ENCODE measurements at places on chromosomes 6 and 20.
A peak's percentile ranks its signal among the peaks of the same experiment; 100 is the strongest.

GRCh38 chr6:148211777-148212324, 130.8 kb upstream of the SASH1 start:
- DNase-seq, result no peak

- DNase-seq, result no peak
Measured at GRCh38 chr6:93731306-93731705, 311.9 kb upstream of the EPHA7 start.

DNA sequence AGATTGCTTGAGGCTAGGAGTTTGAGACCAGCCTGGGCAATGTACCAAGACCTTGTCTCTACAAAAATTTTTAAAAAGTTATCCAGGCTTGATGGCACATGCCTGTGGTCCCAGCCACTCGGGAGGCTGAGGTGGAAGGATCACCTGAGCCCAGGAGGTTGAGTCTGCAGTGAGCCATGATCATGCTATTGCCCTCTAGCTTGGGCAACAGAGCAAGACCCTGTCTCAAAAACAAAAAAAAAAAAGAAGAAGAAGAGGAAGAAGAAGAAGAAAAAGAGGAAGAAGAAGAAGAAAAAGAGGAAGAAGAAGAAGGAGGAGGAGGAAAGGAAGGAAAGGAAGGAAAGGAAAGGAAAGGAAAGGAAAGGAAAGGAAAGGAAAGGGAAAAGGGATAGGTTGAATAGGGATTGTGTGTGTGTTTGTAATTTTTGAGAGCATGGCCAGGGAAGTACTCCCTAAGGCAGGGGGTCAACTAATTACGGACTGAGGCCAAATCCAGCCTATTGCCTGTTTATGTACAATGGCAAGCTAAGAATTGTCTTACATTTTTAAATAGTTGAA, 43.0 kb upstream of the ZNF217 start:
- DNase-seq, result no peak

GRCh38 chr20:57283860-57284259, 17.4 kb upstream of the BMP7 start:
- DNase-seq, result no peak

DNA sequence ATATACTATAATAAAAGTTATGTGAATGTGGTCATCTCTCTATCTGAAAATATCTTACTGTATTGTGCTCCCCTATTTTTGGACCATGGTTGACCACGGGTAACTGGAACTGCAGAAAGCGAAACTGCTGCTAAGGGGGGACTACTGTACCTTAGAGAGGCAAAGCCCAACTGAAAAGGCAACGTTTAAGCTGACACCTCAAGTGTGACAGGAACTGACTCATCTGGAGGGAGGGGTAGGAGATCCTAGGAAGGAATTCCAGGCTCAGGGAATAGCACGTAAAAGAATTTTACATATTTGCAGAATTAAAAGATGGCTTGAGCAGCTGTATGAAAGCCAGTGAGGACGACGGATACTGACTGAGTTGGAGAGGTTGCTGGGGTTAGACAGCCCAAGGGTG, 34.8 kb downstream of the ELOVL2 start:
- no peak for DNase-seq

DNA sequence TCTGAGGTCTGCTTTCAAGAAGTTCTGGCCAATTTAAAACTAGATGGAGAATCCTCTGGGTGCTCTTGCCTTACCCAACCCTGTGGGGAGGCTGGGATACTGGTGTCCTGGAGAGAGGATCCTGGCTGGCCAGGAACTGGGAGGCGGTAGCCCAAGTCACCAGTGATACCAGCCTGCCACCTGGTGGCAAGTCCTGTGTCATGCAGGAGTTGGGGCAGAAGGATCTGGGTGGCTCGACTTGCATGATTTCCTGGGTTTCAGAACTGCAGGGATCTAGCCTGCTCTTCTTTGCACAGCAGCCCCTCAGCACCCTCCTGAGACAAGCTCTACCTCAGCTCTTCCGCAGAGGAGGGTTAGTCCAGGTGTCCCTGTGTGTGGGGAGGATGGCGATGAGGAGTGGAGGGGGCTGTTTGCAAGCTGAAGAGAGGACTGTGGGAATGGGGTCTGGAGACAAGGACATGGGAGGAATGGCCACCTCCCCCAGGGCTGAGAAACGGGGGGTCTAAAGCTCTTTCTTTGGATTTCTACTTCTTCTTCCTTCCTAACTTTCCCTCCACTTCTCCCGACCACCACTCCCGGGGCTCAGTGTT, 4.2 kb downstream of the KCNK17 start:
- peak; percentile 59 for DNase-seq

GRCh38 chr6:143205585-143205984, 144.9 kb downstream of the AIG1 start:
- DNase-seq, result no peak

DNA sequence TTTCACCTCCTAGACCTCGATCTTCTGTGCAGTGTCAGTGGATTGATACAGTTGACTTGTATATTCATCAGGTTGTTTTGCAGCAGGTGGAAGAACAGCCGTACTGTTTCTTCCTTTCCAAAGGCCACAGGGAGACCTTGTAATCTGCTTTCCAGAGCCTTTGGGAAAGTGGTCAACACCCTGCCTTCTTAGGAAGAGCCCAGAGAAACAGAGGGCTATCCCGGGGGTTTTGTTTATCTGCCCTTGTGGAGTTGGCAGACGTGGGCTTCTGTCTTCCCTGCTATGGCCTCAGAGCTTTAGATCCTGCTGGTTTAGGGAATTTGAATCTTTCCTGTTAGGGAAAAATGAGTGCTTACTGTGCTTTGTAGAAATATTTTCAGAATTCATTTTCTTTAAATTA, 19.6 kb downstream of the STX16 start:
- DNase-seq, result no peak

- DNase-seq, result no peak
Measured at GRCh38 chr20:3092611-3093379, 8.3 kb upstream of the AVP start.

GRCh38 chr6:107070686-107071085, 42.7 kb downstream of the MTRES1 start:
- DNase-seq, result no peak

DNA sequence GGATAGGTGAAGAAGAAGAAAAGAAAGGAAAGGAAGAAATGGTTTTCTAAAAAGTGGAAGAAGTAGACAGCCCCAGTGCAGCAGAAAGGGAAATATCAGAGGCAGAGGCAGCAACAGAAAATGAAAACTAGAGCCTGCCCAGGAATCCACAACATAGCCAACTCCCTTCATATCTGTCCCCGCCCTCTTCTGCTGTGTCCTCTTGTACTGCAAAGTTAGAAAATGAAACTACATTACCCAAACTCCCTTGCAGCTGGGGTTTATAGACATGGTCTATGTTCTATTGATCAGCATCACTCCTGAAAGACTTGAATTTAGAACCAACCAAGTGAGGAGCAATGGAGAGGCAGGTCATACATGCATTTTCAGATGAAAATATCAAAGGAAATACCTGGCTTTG, 200.5 kb upstream of the PHACTR1 start:
- no peak for DNase-seq

GRCh38 chr20:49479785-49480184, 2.7 kb downstream of the KCNB1 start:
- DNase-seq, result no peak

DNA sequence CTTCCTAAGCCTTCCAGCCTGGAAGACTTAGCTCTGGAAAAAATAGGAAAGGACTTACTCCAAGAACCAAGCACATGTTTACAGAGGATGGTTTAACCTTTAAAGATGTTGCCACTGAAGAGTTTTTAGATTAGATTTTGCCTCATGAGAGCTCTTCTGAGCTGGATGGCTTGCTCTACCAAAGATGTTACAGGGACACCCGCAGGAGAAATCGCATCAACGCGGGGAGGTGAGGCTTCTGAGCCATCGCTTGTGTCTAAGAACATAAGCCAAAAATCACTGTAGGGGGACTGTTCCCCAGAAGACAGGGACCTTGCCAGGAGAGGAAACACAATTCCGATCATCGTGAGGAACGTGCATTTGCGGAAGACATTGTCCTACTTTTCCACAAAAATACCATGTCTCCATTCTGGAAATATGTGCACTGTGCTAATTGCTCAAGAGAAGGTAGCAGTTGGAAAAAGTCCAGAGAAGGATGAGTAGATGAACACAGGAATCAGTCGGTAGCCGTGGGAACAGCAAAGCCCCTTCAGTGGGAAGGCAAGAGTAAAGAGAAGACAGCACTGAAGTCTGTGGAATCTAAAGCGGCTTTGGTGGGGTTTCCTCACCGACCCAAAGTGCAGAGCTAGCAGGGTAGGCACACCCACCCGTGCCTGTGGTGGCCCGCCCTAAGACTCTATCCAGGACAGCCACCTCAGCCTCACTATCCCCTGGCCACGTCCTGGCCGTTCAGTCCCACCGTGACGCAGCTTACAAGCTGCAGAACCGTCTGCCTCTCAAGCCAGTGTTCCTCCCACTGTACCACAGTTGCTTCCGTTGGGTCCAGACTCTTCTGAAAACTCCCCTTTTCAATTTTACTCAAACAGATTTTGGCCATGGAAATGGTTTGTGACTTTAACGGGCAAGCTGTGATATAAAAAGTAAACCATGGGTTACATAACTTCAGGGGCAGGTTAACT, 334.8 kb downstream of the NRN1 start:
- no peak for DNase-seq

- no peak for DNase-seq
Measured at GRCh38 chr6:3545156-3545555, 88.3 kb upstream of the SLC22A23 start.

DNA sequence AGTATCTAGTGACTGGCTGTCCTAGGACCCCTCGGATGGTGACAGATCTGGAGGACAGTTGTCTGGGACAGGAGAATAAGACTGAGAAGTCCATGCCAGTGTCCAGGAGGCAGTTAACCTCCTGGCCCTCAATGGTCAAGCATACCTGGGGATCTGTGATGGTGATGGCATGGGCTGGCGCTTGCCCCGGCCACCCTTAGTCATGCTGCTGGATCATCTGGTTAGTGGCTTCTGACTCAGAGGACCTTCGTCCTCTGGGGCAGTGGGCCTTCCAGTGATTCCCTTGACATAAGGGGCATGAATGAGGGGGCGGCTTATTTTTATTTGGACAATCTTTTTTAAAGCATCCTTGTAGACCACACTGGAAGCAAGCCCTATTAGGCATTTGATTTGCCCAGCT, 24.0 kb upstream of the SF3B5 start:
- no peak for DNase-seq

DNA sequence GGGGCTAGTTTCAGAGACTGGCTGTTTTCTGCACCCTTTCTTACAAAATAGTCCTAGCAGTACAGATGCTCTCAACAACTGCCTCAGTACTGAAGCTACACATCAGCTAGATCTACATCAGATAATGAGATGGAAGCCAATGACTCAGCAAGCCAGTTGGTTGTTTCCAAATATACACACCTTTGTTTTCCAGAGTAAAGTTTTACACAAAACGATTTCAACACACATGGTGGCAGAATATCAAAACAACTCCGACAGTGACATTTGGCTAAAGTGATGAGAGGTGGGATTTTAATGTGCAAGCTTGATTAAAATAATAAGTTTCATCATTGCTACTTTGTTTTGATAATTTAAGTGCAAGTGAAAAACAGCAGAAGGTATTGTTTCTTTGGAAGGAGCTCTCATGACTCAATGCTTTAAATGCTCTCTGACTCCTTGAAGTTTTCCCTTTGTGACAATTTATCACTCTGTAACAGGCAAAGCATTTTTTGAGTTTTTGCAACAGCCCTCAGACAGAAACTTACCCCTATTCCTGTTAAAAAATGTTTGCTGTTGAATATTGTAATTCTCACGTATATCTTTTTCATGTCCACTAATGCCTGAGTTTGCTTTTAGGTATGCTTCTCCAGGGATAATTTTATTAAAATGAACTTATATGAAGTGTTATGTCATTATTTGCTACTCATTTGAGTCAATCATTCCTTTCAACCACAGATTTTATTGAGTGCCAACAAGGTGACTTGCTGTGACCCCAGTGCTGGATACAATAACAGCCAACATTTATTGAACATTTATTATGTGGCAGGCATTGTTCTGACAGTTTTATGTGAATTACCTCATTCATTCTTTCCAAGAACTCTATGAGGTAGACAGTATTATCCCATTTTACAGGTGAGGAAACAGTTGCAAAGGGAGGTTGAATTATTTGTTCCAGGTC, 882.0 kb downstream of the TFAP2A start:
- no peak for DNase-seq

- no peak for DNase-seq
Measured at GRCh38 chr20:24425523-24426135, 43.8 kb upstream of the SYNDIG1 start.

GRCh38 chr6:110173506-110174132, 5.9 kb downstream of the WASF1 start:
- DNase-seq, result no peak

GRCh38 chr6:97218912-97219311, 64.1 kb downstream of the MMS22L start:
- DNase-seq, result no peak

GRCh38 chr6:99614430-99615186, 8.0 kb downstream of the PRDM13 start:
- DNase-seq, result no peak

DNA sequence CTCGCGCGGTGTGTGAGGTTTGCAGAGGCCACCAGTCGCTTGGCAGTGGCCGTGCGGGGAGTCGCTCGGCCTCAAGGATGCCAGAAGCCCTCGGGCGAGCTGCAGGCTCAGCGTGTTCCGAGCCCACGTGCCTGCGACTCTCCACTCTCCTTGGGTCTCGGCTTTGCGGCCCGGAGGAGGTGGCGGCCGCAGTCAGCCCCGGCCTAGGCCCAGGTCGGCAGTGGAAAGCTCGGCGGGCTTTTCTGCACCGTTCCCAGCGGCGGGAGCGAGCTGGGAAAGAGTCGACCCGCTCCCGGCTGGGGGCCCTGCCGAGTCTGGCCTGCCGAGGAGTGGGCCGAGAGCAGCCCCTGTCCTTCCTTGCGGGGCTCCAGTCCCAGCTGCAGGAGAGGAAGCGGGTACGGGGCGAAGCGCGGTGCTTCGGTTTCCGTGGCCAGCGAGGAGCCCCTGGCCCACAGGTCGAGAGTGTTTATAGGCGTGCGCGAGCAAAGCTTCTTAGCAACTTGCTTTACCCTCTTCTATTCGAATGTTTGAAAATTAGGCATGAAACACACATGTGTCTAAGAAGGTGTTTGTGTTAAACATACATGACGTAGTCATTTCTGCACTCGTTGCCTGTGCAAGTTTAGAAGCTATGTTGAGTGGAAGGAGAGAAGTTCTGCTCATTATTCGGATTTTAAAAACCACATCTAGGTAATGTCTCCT, 5.6 kb downstream of the FOXC1 start:
- DNase-seq, result no peak

All from GM12892 (cell line).